Activated naive CD8-positive, alpha-beta T cell treated with anti-CD3 and anti-CD28 coated beads, Interleukin-2, amount 50 U/mL, for 24 hours (primary cell): ENCODE measurements at places on chromosomes 1 and 21.
A peak's percentile ranks its signal among the peaks of the same experiment; 100 is the strongest.

DNA sequence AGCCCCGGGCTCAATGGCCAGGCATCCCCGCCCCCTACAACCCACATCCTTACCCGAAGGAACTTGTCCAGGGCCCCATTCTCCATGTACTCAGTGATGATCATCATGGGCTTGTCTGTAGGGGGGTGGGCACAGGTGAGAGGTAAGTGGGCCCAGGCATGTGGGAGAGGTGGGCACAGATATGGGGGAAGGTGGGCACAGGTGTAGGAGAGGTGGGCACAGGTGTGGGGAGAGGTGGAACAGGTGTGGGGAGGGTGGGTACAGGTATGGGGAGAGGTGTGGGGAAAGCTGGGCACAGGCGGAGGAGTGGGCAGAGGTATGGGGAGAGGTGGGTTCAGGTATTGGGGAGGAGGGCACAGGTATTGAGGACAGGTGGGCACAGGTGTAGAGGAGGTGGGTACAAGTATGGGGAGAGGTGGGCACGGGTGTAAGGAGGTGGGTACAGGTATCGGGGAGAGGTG is 23.5 kb downstream of the EPHA2 start:
- H3K4me3 ChIP-seq = no peak overlapping the region
- peaks cover 4% of the 10 kb centered on the region for H3K27me3 ChIP-seq
- H3K4me1 ChIP-seq = no peaks in the 10 kb centered on the region
- H3K27ac ChIP-seq = no peak overlapping the region
- H3K36me3 ChIP-seq = no peaks in the 10 kb centered on the region
- DNase-seq = no peak

DNA sequence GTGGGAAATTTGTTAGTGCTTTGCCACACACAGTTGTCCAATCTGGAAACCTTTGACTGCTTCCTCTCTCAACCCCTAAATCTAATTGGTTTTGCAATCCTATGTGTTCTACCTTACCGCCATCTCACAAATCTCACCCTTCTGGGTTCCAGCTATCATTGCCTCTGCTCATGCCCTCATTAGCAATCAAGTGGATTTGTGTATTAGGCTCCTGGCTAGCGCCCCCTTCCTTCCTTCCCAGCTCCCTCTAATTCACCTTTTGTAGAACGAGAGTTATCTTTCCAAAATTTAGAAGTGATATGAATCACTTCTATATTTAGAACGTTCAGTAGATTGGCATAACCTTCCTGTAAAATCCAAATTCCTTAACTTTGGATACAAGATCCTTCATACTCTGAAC is 18.6 kb downstream of the FMO1 start:
- no peaks in the 10 kb centered on the region for H3K4me1 ChIP-seq
- no peak overlapping the region for H3K4me3 ChIP-seq
- no peaks in the 10 kb centered on the region for H3K36me3 ChIP-seq
- H3K27ac ChIP-seq = no peak overlapping the region

GRCh38 chr1:233549917-233550316 is 64.0 kb upstream of the KCNK1 start:
- no peaks in the 10 kb centered on the region for H3K4me1 ChIP-seq
- peaks cover 6% of the 10 kb centered on the region for H3K27me3 ChIP-seq
- H3K36me3 ChIP-seq = no peaks in the 10 kb centered on the region
- H3K4me3 ChIP-seq = no peak overlapping the region

DNA sequence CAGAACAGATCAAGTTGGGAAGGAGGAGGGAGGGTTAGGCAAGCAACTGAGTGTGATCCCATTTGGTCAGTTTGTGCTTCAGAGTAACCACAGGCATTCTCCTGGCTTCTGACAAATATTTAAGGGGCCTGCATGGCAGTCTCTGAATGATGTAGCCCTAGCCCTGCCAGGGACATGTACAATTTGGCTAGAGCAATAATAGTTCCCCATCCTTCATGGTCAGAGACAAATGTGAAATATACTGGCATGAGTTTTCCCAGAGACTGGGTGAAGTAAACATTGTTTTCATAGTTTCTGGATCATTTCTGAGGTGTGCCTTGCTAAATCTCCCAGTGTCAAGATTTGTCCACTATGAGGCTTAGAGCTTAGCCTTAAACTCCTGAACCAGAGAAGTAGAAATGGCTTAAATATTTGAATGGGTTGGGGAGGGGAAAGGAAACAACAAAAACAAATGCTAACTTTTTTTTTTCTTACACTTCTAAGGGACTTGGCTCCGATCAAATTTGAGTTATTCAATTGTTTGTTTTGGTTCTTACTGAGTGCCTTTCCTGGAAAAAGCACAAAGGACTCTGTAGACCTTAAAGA is 42.0 kb upstream of the UBE2U start:
- H3K36me3 ChIP-seq = no peaks in the 10 kb centered on the region
- H3K4me3 ChIP-seq = no peak overlapping the region
- no peak overlapping the region for H3K27ac ChIP-seq
- H3K4me1 ChIP-seq = no peaks in the 10 kb centered on the region

DNA sequence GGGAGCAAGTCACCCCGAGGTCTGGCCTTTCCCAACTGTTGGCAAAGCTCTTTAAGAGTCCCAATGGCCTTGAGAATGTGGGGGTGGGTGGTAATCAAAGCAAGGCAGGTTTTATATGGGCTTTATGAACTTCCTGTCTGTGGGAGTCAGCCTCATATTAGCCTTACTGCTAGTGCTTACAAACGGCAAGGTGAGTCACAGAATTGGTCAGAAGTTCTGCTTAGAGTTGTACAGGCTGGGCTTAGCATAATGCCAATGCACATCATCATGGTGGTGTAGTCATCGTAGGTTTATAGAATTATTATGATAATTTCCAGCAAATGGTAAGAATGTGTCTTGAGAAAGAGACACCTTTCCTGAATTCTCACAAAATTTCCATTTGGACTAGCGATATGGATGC is 192.7 kb upstream of the KIAA0040 start:
- H3K27me3 ChIP-seq = peaks cover 11% of the 10 kb centered on the region
- no peaks in the 10 kb centered on the region for H3K36me3 ChIP-seq
- no peak overlapping the region for H3K4me3 ChIP-seq
- H3K27ac ChIP-seq = no peak overlapping the region
- no peaks in the 10 kb centered on the region for H3K4me1 ChIP-seq

DNA sequence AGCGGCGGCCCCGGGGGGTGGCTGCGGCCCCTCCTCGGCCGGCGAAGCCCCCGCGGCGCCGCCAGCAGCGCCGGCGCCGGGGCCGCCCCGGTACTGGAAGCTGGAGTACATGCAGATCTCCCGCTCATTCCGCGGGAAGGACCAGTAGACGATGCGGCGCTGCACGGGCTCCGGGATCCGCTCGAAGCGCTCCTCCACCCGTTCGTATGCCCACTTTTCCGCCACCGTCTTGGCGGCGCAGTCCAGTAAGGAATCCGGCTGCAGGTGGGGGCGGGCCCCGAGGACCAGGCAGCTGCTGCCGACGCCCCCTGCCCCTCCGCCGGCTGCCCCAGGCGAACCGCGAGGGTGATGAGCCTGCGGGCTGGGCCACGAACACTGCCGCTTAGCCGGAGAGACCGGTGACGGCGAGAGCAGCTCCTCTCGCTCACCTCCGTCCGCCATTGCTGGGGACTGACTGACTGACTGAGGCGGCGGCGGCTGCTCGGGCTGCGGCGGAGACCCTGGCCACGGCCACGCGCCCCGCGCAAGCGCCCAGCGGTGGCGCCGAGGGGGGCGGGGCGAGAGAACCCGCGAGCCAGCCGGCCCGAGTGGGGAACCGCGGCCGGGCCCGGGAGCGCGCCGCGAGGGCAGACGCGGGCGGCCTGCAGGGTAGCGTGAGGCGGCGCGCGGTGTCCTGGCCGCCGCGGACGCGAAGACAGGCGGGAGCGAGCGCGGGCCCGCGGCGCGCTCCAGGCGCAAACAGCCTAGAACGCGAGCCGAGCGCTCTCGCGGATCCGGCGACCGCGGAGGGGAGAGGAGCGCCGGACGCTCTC is at the start of gene ZSWIM5:
Gene ZSWIM5, minus strand, starts transcription at position 696 of the 812 bp plus-strand sequence. Its CDS starts 255 bp downstream, at position 441.
- H3K4me1 ChIP-seq = peaks cover 35% of the 10 kb centered on the region
- peak; percentile 60 for DNase-seq
- H3K27me3 ChIP-seq = peaks cover 31% of the 10 kb centered on the region
- no peaks in the 10 kb centered on the region for H3K36me3 ChIP-seq
- peak within 1 kb of the TSS; percentile 79 for H3K27ac ChIP-seq

DNA sequence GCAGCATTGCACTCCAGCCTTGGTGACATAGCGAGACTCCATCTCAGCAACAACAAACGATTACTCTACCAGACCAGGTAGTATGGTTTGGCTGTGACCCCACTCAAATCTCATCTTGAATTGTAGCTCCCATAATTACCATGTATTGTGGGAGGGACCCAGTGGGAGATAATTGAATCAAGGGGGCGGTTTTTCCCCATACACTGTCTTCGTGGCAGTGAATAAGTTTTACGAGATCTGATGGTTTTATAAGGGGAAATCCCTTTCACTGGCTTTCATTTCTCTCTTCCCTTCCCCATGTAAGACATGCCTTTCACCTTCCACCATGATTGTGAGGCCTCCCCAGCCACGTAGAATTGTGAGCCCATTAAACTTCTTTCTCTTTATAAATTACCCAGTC is 66.0 kb downstream of the BACE2 start:
- H3K4me1 ChIP-seq = peaks cover 3% of the 10 kb centered on the region
- no peaks in the 10 kb centered on the region for H3K36me3 ChIP-seq
- H3K4me3 ChIP-seq = no peak overlapping the region
- peaks cover 3% of the 10 kb centered on the region for H3K27me3 ChIP-seq
- DNase-seq = no peak

DNA sequence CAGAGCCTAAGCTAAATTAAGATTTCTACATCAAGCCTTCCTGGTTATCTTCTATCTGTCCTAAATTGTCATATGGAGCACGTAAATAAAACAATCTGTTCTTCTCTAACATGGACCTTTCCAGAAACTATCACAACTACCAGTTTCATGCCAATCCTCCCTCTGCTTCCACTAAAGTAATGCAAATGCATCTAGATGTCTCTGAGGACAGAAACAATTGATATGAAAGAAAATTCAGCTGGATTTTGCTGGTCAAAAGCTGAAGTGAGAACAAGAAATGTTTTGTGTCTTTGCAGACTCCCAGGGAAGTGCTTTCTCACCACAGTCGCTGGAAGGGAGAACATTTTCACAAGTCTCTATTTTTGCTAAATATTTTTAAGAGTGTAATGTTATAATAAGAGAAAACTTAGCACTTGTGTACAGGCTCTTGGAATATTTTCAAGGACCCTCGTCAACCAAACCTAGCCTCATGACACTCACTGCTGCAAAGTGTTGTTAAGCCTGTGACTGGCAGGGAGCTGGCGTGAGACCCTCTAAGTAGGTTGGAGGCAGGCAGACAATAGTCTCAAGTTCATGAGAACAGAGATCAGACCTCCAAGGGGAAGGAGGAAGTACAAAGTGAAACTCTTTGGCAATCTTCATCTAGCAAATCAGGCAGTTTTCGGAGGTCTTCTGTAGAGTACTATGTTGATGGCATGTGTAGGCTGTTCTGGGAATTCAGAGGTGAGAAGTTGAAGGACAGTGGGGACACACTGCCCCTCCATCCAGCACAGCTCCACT is 38.8 kb downstream of the DNASE2B start:
- no peak overlapping the region for H3K4me3 ChIP-seq
- H3K27ac ChIP-seq = no peak overlapping the region
- no peaks in the 10 kb centered on the region for H3K36me3 ChIP-seq
- H3K4me1 ChIP-seq = peaks cover 10% of the 10 kb centered on the region
- DNase-seq = no peak

DNA sequence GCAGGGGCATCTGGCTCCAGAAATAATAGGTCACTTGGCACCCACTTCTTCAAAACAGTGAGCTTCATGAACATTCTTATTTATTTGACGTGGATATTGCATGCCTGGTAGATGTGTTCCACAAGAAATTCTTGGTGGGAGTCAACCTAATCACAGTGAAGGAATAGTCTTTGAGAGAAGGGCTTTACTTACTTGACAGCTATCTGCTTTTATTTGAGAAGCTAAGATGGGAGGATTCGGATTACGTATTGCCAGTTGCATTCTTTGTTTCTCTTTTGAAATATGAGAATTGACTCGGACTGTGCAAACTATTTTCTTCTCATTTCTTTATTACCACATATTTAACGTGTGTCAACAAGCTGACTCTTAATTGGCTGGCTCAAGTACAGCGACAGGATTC is 117.2 kb downstream of the FASLG start:
- peaks cover 26% of the 10 kb centered on the region for H3K4me1 ChIP-seq
- no peaks in the 10 kb centered on the region for H3K36me3 ChIP-seq
- no peak overlapping the region for H3K4me3 ChIP-seq
- no peak overlapping the region for H3K27ac ChIP-seq
- H3K27me3 ChIP-seq = peaks cover 3% of the 10 kb centered on the region
- no peak for DNase-seq

DNA sequence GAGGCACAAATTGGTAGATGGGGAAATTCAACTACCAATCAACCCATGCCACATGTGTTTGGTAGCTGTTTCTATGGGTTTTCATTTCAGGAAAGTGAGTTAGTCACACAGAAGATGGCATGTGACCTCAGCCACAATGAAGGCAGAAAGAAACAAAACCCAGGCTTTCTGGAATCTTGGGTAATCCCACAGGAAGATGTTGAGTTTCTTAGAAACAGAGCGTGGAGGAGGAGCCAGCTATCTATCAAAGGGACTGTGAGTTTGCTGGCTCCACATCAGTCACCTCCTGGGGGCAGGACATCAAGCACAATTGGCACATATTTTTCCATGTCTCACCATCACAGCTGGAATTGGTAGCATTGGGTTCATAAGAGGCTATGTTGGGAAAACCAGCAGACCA is 188.9 kb upstream of the PLXNA2 start:
- H3K36me3 ChIP-seq = no peaks in the 10 kb centered on the region
- no peak overlapping the region for H3K27ac ChIP-seq
- peaks cover 3% of the 10 kb centered on the region for H3K27me3 ChIP-seq
- H3K4me3 ChIP-seq = no peak overlapping the region
- H3K4me1 ChIP-seq = no peaks in the 10 kb centered on the region
- no peak for DNase-seq

GRCh38 chr21:42395905-42396651 is at the start of gene TMPRSS3:
TMPRSS3 (minus strand) TSS chr21:42396052; CDS start chr21:42395417, 635 bp downstream.
- H3K27me3 ChIP-seq = peaks cover 5% of the 10 kb centered on the region
- no peak within 1 kb of the TSS for H3K27ac ChIP-seq
- peaks cover 36% of the 10 kb centered on the region for H3K36me3 ChIP-seq
- DNase-seq = no peak
- H3K4me1 ChIP-seq = peaks cover 78% of the 10 kb centered on the region

- H3K4me3 ChIP-seq = no peak overlapping the region
- no peaks in the 10 kb centered on the region for H3K36me3 ChIP-seq
- H3K27me3 ChIP-seq = peaks cover 11% of the 10 kb centered on the region
- no peak for DNase-seq
Observed at GRCh38 chr1:103467100-103467499, 58.4 kb upstream of the RNPC3 start.

GRCh38 chr1:7109901-7110300 is 324.6 kb downstream of the CAMTA1 start:
- H3K36me3 ChIP-seq = no peaks in the 10 kb centered on the region
- H3K27me3 ChIP-seq = peaks cover 2% of the 10 kb centered on the region
- no peak overlapping the region for H3K27ac ChIP-seq
- no peaks in the 10 kb centered on the region for H3K4me1 ChIP-seq

GRCh38 chr1:241316372-241316771 is 40.6 kb downstream of the RGS7 start:
- H3K36me3 ChIP-seq = no peaks in the 10 kb centered on the region
- no peaks in the 10 kb centered on the region for H3K4me1 ChIP-seq
- DNase-seq = no peak
